ENCODE measurements at places on chromosomes 5 and 9.

- no peak for DNase-seq
Observed at GRCh38 chr5:127295454-127295853, 4.9 kb downstream of the MEGF10 start.

- no peak for DNase-seq
Observed at GRCh38 chr9:108283696-108284095, 572.1 kb downstream of the ACTL7B start.

GRCh38 chr9:79215821-79216220, 355.9 kb upstream of the TLE4 start:
- peak; percentile 47 for DNase-seq

DNA sequence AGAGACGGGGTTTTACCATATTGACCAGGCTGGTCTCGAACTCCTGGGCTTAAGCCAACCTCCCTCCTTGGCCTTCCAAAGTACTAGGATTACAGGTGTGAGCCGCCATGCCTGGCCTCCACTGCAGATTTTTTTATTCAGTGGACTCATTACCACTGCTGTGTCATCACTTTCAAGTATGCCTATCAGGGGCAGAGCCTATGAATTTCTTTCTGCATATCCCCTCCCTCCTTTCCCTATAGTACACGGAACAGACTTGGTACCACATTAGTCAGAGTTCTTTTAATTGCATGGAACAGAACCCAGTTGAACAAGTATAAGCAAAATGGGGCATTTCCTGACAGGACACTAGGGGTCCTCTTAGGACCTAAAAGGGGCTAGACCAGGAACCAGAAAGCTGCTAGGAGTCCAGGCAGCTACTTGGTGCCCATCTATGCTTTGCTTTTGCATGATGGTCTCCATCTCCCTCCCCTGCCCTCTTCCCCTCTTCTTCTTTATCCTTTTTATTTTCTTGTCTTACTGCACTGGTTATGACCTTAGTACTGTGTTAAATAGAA, 5.8 kb downstream of the BSPRY start:
- no peak for DNase-seq

- DNase-seq, result no peak
Observed at GRCh38 chr5:78971998-78972397, 13.1 kb downstream of the ARSB start.

DNA sequence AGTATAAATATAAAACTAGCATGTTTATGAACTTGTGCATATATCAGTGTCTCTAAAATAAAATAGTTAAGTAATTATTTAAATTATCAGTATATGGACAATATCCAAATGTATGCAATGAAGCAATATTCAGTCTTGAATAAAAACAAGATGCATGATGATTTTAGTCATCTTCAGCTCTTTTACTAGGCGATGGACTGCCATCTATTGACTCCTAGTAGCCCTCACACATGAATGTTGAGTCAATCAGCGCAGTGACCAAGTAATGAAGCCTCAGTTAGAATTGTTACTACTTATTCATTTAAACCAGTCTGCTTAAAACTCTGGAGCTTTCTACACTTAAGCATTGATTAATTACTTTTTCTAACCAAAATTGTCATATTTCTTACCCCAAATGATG, 92.9 kb upstream of the GRHPR start:
- DNase-seq, result no peak

DNA sequence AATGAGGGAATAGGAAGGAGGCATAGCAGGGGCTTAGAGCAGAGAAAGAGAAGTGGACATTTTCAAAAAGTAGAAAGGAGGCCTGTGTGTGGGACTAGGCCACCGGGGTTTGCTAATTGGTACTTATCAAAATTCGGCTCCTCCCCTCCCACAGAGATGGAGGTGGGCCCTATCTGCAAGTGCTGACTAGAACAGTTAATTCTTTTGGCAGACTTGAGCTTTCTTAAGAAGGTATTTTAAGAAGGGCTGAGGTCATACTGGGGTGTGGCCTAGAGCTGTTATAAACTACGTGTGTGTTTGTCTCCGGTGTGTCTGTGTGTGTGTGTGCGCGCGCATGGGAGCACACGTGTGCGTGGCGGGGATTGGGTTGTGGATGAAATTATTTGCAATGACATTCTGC, 1086.5 kb downstream of the EFNA5 start:
- DNase-seq, result no peak

DNA sequence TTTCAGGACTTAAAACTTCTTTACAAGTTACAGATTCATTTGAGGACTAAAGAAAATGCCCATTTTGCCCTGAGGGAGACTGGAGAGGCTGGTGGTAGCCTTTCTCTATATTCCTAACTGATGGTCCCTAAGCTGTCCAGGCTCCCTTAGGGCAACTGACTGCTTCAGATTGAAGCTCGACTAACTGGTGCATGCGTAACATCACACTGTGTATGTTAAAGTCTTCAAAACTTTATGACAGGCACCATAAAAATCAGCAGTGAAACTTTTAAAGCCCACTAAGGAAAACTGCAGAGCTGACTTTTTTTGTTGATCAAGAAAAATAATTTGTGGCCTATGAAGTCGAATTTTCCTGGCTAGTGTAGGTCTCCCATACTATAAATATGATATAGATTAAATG, 233.0 kb upstream of the RPS23 start:
- DNase-seq, result no peak

DNA sequence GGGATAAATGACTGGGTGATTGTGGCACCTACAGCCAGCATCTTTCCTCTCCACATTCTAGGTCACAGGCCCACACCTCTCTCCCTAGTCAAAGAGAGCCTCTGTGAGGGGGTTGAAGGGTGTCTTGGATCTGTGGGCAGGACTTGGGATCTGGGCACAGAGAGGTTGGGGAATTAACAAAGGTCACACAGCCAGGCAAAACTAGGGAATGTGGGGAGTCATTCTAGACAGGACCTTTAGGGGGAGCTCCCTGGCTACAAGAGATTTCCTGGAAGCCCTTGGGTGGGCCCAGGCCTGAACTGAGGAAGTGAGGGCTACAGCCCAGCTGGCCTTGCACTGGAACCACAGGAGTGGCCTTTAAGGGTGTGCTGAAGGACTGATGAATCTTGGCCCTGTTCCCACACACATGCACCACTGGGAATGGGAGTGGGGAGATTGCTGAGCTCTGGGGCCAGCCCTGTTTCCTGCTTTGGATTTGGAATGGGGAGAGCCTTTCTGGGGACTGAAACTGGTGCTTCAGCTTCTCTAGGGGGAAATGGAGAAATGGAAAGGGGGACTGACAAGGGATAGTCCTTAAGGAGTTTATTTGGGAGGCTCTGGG, 12.4 kb upstream of the CXXC5 start:
- DNase-seq, result peak; percentile 90

DNA sequence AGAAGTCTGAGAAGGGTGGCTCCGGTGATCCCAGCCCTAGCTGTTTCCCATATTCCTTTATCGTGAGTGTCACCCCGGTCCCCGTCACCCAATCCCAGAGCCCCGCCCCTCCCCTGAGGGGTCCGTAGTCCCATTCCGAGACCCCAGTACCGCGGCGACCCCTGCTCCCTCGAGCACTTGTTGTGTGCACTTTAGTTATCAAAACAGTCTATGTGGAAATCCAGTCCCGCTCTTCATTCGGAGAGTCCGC, 223 bp downstream of the LRSAM1 start:
- no peak for DNase-seq

GRCh38 chr5:68991279-68992084, 102.3 kb upstream of the SLC30A5 start:
- DNase-seq, result no peak

DNA sequence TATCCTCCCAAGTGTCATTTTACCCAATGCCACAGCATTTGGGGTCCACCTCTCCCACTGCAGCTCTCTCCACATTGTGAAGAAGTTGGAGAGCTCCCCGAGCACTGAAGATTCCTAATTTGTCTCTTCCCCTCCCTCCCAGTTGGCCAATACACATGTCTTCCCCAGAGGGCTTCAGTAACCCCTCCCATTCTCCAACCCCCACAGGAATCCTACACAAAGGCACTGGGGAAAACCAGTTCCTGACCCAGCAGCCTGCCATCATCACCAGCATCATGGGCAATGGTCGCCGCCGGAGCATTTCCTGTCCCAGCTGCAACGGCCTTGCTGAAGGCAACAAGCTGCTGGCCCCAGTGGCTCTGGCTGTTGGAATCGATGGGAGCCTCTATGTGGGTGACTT, 87.3 kb upstream of the WWC1 start:
- no peak for DNase-seq

GRCh38 chr9:112869917-112870316, 20.8 kb downstream of the SLC46A2 start:
- DNase-seq, result no peak

DNA sequence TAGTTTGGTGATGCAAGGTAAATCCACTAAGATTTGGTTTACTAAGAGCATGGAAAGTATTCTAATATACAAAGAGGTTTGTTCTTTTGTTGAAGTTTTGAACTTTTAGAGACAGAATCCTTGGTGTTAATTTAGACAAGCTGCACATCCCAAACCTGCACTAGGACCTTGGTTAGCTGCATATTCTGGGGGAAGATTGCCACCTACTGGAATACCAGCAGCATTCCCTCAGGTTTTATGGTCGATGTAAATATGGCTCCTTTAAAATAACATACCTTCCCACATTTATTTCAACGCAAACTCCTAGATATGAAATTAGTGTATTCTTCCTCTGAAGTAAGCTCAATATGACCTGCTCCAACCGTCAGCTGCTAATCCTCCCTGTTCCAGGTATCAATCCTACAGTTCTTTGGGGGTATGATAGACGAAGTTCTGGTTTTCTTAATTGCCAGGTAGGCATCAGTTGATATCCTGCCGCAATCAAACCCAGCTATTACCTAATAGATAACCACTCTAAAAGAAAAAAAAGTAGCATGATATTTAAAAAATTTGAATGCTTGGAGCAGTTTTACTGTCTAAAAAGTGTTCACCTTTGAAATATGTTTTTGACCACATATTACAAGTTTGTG, 624.1 kb downstream of the ISL1 start:
- peak; percentile 27 for DNase-seq

DNA sequence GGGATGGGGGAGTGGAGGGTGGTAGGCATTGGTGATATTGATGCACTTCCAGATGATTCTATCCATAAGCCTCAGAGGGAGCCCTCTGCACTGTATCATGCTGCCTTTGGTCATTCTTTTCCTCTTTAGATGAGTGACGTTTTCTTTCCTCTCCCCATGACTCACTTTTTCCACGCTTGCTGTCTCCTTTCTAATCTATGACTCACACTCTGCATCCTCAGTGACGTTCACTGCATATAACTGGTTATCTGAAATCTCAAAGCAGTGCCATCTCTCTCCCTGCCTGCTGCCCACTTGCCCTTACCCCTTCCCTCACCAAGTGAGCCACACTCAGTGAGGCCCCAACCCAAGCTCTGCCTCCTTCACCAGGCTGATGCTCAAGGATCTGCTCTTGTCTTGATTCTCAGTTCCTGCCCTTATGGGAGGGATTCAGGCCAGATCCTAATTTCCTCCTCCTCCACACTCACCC, 31.6 kb downstream of the PTGS1 start:
- peak; percentile 95 for DNase-seq

GRCh38 chr9:38244971-38245370, 147.5 kb upstream of the ALDH1B1 start:
- DNase-seq, result no peak

GRCh38 chr9:128696923-128697707, 5.2 kb upstream of the PKN3 start:
- DNase-seq, result no peak

- peak; percentile 95 for DNase-seq
Observed at GRCh38 chr5:28542987-28543386, 1504.6 kb upstream of the CDH9 start.

DNA sequence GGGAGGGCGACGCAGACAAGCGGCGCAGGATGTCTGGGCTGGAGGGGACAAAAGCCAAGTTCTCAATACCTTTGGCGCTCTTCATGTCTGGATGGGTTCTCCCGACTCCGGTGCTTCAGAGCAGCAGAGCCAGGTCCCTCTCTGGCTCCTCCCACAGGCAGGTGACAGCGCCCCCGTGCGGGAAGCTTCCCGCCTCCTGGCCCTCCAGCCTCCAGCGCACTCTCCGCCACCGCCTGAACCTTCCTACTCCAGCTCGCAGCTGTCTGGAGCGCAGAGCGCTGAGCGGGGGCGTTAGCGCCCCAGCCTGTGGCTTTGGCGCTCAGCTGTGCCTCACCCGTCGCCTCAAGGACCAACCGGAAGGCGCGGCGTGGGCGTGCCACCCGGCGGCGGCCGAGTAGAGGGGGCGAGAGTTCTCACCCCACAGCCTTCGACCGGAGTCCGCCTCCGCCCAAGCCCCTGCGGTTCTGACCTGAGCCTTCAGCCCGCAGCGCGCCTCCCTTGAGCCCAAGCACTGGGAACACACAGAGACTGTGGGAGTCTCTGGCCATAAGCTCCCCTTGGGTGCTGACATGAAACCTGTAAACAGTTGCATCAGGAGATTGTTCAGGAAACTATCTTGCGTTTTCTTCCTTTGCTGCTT, at the start of gene SLCO4C1:
TSS of gene SLCO4C1 (minus strand) at position 107 of the 640 bp plus-strand sequence. CDS start at position 85, 22 bp downstream.
- DNase-seq, result no peak

- no peak for DNase-seq
Observed at GRCh38 chr9:136098844-136099243, 3.8 kb upstream of the NACC2 start.

DNA sequence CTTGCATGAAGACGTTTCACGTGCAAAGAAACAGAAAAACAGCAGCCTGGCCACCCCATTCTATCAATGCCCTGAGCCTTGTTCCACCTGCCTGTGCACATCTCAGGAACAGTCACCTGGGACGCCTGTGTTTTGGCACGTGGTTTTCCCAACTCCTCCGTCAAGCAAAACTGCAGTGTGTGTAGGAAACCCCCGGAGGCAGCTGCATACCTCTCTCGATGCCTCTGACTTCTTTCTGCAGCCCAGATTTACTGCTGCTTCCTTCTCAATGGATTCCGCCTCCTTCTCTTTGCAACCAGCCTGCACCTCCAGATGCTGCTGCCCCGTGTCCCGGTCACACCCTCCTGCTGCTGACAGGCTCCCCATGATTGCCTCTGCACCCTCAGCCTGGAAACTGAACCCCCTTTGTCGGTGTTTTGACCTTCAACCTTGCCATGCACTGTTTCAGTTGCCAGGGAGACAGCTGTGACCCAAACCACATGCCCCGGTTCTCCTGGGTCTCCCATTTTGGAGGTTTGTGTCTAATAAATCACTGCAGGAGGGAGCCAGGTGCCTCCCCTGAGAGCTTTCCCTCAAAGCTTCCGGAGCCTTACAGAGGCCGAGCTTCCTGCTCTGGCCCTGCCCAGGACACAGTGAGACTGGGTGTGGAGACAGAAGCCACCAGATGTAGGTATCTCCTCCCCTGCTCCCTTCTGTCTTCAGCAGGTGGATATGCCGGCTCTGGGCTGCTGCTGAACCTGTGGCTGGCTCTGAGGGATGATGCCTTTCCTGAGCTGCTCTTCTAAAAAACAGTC, 395.5 kb upstream of the IRX1 start:
- no peak for DNase-seq

Measured in NCI-H226 (cell line).